ENCODE measurements at places on chromosomes 7 and 10.

- peak; percentile 40 for DNase-seq
These were observed 5.3 kb downstream of the ESYT2 start for GRCh38 chr7:158824028-158824427.

- no peak for DNase-seq
These were observed 83.4 kb upstream of the FAM3C start for GRCh38 chr7:121479466-121479865.

DNA sequence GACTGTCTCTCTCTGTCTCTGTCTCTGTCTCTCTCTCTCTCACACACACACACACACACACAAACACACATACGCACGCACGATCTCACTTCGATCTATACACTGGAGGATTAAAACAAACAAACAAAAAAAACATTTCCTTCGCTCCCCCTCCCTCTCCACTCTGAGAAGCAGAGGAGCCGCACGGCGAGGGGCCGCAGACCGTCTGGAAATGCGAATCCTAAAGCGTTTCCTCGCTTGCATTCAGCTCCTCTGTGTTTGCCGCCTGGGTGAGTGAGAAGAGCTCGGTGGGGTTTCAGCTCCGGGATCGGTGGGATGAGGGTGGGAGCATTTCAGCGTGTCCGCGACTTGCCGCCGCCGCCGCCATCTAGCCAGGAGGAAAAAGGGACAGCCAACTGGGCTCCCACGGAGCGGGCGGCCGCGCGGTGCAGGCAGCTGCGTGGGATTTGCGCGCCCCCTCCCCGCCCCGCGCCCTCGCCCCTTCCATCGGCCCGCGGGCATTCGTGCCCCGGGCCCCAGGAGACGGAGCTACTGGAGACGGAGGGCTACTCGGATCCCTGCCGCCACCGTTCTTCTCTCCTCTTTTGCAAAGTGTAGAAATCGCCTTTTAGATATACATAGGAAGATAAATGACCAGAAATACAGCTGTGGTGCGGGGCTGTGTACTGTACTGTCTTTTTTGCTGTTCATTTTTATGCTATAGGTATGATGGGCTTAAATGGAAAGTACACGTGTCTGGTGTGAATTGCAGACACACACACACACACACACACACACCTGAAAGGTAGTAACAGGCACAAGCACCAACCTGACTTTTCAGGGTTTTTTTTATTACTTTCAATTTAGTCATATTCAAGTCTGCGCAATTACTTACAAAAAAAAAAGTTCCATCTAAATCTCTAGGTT is 581 bp downstream of the PTPRZ1 start:
- no peak for DNase-seq

DNA sequence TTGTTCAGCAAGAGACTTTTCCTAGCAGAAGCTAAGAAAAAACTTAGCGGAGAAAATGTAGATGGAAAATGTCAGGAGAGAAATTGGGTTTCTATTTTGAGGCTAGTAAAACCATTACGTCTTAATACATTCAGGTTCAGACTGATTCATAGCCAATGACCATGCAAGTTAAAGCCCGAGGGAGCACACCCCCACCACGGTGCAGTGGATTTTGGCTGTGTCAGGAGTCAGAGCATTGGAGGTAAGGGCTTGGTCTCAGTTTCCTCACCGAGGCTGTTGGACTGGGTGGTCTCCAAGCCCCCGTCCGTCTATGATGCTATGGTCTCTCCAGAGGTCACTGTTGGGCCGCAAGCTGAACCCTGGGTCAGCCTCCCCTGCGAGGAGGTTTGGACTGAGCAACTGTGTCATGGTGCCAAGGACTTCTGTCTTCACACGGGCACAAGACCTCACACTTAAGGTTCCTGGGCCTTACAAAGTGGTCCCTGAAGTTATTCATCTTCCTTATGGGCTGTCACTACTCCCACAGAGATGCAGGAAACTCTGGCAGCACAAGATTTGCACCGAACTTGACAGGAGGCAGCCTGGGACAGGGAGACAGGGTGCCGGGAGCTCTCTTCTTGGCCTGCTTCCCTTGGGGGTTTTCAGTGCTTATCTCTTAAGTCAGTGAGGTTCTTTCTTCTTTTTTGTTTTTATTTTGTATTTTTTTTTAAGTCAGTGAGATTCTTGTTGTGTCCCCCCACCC is 186.8 kb downstream of the PHTF2 start:
- DNase-seq = no peak

DNA sequence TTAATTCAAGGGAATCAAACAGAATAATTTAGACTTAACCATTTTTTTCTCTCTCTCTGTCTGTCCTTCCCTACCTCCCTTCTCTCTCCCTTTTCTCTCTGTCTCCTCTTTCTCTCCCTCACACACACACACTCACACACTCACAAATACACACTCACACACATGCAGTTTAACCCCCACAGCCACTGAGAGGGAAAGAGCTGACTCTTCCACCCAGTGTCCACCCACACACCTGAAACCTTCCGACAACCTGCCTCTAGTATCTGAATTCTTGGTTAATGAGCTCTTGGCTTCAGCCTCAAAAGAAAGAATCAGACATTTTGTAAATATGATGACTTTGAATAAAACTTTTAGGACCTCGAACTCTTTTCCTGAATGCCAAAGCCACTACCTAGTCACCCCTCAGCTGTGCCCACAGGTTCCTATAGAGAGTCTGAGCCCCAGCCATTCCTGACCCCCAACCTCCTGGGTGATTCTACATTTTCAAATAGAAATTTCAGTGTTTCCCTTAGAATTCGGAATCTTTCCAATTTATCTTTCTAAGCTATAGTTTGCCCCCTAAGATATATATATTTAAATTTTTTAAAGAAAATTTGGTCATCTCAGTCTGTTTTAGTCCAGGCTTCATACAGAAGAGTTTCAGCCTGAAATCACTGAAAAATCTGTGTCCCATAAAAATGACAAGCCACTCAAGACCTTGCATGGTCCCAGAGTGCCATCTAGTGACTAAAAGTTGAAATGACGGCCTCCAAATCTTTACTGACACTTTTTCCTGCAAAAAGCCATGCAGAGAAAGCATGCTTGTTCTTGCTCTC is 202.8 kb downstream of the IPMK start:
- DNase-seq = no peak

GRCh38 chr7:142516038-142516501 is 233.2 kb upstream of the PRSS1 start:
- no peak for DNase-seq

DNA sequence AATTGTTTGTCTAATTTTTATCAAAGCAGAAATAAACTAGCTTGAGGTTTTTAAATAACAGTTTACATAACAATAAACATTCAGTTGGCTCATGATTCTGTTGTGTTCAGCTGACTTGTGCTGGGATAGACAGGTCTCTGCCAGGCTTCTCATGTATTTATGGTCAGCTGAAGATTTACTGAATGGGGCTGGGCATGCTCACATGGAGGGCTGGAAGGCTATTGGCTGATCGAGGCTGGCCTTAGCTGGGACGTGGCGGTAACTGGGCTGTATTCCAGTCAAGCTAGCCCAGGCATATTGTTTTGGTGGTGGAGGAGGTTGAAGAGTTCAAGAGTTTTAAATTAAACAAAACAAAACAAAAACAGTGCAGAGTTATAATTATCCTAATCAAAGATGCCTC is 251.0 kb upstream of the MTPN start:
- no peak for DNase-seq

DNA sequence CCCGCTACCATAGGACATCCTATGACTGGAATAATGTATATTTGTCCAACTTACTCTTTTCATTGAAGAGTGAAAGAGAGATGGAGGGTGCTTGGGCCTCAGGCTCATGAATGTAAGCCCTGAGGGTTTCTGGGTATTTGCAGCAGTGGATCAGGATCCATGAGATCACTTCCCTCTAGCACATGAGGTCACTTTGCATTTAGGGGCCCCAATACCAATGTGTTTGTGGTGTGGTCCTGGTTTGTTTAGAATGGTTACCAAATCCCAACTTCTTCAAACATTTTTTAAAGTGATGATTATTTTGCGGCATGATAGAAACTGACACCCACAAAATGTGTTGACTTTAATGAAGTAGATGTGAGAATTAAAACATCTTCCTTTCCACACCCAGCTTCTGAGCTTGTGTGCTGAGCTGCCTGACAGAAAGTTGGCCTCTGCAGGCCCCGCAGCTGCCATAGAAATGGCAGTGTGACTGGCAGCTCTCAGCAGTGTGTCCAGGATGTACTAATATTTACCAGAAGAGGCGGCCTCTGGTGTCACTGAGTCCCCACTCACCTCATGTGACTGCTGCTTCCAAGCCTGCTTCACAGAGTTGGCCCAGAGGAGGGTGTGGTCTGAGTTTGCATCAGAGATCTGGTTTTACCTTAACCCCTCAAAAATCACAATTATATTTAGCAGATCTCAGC is 447.6 kb upstream of the NPVF start:
- DNase-seq = no peak

- DNase-seq = no peak
These were observed 164.8 kb downstream of the CDK14 start for GRCh38 chr7:90760892-90761291.

- no peak for DNase-seq
These were observed 990.8 kb downstream of the GATA3 start for GRCh38 chr10:9045311-9045710.
